CD4-positive, alpha-beta T cell treated with Interleukin-21 for 1 hour (primary cell): ENCODE measurements at places on chromosomes 5 and 9.
A peak's percentile ranks its signal among the peaks of the same experiment; 100 is the strongest.

- no peak for DNase-seq
Measured at GRCh38 chr9:70080481-70081119, 37.0 kb downstream of the MAMDC2 start.

DNA sequence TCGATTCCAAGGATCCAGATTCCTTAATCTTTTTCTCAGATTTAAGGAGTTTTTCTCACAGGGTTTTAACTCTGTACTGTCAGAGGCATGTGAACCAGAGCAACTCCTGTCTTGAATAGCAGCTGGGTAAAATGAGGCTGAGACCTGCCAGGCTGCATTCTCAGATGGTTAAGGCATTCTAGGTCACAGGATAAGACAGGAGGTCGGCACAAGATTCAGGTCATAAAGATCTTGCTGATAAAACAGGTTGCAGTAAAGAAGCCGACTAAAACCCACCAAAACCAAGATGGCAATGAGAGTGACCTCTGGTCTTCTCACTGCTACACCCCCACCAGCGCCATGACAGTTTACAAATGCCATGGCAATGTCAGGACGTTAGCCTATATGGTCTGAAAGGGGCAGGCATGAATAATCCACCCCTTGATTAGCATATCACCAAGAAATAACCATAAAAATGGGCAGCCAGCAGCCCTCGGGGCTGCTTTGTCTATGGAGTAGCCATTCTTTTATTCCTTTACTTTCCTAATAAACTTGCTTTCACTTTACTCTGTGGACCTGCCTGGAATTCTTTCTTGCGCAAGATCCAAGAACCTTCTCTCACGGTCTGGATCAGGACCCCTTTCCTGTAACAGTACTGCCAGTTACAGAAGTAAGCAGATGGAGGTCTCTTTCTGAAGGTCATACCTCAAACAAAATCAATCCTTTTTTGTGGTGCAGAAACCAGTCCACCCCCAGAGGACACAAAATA is 87.1 kb downstream of the SLC38A9 start:
- DNase-seq, result no peak

DNA sequence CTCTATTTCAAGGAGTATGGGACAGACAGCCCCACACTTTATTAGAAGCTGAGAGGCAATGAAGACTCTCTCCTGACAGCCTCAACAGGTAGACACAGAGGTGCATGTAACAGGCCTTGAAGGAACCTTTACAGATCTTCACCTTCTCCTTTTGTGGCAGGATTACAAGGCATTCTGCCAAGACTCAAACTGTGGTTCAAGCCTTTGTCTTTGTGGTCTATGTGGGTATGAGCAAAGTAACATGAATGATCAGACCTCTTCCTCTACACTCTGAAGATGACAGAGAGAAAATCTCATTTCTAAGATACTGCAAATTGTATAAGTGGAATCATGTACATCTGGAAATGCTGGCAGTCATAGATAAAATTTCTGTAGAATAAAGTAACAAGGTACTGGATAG is 346.9 kb downstream of the CDH9 start:
- no peak for DNase-seq

DNA sequence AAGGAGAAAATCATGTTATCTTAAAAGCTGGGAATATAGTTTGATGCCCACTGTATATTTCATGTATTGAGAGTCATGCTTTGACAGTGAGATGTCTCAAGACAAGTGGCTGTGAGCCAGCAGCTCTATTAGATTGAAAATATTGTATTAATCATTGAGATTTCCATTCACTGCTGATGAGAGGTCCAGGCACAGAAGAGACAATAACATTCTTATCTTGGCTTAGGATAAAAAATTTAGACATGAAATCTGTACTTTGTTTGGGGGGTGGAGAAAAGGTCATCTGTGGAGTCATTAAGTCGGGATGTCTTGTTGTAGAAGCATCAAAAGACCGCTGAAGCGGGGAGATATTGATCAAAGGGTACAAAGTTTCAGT is 97.9 kb upstream of the EQTN start:
- DNase-seq, result no peak

GRCh38 chr5:137281201-137281600 is 217.9 kb downstream of the SPOCK1 start:
- DNase-seq, result no peak

DNA sequence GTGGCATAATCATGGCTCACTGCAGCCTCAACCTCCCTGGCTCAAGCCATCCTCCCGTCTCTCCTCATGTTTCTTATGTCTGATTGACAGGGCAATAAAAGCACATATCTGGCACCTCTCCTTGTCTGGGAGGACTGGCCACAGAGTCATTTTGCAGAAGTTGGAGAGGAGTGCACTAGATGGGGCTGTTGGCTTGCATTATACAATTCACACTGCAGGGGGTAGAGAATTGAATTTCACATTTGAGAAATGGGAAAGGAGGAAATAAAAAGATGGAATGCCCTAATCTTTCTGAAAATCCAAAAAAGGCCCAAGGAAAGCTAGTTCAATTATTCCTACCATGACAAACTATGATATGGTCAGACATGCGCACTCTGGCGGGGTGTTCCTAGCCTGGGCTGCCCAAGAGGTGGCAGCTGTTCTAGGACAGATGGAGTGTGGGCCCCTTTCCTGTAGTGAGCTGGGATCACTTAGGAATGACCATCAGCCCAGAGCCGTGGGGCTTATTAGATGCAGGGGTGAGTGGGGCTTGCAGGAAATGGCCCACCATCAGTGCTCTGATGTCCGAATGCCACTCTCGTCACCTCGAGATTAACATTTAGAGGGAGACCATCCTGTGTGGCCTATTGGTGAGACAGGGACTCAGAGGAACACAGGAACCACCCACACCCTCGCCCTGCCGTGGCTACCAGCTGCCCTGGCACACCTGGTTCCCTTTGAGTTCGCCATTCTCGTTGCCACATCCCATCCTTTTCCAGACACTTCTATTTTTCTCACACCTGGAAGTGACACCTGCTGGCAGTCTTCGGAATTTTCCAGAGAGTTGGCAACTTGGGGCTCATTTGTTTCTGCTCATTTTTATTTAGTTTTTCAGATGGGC is 21.8 kb upstream of the ANKRD18A start:
- peak; percentile 4 for DNase-seq

DNA sequence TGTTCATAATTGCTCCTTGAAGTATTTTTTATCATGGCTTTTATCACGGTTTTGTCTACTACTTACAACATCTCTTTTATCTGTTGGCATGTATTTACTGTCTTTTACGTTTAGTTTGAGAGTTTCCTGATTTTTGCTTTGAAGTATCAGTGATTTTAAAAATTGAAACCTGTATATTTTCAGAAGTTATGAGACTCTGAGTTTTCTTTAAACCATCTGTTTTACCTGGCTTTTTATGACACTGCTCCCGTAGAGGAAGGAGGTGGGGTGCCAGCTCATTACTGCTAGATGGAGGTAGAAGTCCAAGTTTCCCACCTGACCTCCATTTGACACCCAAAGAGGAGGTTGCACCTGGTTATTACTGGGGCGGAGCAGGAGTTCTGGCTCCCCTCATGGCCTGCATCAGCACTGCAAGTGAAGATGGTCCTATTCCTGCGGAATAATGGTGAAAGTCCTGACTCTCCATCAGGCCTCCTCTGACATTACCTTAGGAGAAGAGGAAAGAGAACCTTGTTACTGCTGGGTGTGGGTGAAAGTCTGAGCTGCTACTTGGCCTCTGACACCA is 10.0 kb upstream of the ZNF131 start:
- peak; percentile 60 for DNase-seq

DNA sequence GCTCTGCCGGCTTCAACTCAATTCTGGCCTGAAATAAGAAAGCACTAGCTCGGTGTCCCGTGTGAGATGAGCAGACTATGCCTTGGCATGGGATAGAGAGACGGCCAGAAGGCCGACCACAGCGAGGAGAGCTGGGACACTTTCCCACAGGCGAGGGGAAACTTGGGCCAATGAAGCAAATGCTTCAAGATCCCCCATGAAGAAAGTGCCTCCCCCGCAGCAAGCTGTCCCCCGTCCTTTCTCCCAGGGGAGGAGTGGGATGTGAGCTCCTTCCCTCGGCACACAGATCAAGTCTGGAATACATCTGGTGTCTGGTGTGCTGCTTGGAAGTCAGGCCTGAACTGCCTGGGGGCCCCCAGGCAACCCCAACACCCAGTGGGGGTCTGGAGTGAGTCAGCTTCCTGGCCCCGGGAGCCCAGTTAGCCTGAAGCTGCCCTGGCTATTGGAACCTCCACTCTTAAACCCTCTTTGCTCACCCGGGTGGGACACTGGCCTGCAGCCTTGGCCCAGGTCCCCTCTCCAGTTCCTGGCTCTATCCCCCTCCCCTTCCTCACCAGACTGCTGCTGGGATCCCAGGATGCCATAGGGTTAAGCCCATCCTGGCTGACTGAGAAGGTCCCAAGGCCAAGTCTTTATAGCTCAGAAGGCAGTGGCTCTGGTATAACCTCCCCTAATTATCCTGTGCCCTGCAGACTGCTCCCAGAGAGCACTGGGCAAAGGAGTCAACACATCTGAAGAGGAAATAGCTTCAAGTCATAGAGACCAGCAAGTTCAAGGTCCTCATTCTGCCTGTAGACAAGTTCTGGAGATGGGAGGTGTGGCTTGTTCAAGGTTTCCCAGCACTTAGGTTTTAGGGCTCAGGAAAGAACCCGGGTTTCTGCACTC is 205.3 kb downstream of the TTLL11 start:
- DNase-seq, result no peak

DNA sequence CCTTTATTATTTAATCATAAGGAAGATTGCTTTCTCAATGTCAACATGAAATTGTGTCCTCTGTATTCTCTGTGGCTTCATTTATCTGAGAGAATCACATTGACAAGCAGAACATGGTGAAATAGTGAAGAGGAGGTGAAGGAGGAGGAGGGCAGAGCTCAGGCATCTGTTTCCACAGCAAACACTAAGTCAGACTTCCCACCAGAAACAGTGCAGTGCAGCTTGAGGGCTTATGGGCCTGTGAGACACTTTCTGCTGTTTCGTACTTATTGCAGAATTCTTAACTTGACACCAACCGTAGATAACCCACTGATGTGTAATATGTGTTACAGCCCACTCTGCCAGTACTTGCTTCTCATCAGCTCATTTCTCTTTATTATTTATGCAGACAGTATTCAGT is 386.3 kb downstream of the DIRAS2 start:
- no peak for DNase-seq

DNA sequence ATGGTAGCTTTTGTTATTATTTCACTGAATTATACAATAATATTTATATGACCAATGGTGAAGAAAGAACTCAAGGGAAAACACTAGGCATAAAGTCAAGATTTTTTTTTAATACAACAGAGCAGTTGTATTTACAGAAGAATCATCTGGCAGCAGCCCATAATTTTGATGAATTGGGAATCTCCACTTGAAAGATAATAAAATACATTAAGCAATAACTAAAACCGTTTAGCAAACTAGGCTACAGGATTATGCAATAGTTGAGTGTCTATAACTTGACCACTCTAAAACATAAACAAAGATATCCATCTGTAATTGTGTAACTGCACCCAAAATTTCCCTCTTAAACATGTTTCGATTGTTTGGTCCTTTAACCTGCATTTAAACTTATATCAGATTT is 80.8 kb downstream of the SNCAIP start:
- DNase-seq, result no peak

DNA sequence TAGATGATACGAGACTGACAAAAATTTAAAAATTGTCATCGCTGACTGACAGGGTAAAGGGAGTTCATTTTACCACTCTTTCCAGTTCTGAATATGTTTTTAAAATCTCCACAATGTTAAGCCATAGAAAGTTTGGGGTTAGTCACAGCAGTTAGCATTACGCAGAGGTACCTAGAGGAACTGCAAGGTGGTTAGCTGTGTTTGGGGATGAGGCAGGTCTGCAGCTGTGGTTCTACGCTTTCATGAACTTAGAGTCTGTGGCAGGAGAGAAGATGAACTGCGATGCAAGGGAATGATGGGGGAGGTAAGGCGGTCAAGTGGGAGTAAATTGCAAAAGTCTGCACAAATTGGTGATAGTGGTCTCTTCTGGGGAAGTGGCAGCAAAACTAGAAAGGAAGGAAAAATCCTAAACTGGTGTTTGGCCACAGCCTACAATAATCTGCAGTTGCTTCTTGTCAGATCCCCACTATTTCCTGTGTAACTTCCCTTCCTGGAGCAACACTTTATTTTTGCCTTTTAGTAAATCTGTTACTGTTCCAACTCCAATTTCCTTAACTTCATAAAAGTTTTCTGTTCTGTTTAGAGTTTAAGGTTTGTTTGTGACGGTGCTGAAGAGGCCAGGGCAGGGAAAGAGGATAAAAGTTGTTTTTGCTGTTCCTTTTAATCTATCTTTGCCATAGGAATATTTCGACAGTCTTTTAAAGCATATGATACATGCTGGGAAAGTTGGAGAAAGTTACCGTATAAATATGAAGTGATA is 38.6 kb upstream of the SNX2 start:
- DNase-seq, result no peak

GRCh38 chr5:175805256-175806011 is 65.9 kb upstream of the CPLX2 start:
- DNase-seq, result no peak

DNA sequence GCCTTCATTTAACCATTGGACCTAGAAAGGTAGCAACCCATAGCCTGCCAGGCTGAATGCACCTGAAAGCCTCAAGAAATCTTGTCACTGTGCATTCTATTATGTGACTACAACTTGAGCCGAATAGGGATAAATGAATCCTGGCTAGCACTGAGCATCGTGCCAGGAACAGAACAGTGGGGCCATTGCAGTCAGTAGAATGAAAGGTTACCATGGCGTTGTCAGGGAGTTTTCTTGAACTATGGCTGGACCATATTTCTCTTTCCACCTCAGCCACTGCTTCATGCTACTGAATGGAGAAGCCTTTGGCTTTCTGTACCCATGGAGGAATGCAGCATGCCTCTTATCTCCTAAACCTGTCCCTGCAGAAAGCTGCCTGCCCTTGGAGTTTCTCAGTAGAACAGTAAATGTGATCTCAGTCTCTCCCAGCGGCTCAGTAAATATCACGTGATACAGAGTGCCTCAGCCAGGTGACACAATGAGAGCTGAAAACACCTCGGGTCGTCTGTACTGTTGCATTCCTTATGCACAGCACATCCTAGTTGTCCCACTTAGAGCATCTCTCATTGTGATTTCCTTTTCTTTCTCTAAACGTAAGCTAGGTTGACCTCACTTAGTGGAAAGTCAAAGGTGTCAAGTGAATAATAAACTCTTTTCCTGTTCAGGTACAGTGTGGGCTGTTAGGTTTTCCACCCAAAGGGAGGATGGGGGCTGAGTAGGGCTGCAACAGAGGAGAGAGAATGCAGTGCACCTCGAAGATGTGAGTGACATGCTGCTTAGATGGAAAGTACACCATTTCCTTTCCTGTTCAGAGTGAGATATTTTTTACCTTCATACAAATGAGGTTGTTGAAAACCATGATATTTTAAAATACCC is 115.3 kb downstream of the MACIR start:
- no peak for DNase-seq

DNA sequence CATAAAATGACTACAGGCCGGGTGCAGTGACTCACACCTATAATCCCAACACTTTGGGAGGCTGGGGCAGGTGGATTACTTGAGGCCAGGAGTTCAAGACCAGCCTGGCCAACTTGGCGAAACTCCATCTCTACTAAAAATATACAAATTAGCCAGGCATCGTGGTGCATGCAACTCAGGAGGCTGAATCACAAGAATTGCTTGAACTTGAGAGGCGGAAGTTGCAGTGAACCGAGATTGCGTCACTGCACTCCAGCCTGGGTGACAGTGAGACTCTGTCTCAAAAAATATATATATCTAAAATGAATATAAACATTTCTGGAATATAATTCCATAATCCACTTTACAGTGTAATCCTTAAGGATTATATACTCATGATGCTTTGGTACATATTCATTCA is 66.5 kb downstream of the TEX10 start:
- no peak for DNase-seq

GRCh38 chr5:106974272-106974671 is 696.5 kb downstream of the EFNA5 start:
- no peak for DNase-seq

GRCh38 chr9:135073081-135073740 is 14.3 kb upstream of the OLFM1 start:
- no peak for DNase-seq
